ENCODE measurements at places on chromosomes 1 and 21.

DNA sequence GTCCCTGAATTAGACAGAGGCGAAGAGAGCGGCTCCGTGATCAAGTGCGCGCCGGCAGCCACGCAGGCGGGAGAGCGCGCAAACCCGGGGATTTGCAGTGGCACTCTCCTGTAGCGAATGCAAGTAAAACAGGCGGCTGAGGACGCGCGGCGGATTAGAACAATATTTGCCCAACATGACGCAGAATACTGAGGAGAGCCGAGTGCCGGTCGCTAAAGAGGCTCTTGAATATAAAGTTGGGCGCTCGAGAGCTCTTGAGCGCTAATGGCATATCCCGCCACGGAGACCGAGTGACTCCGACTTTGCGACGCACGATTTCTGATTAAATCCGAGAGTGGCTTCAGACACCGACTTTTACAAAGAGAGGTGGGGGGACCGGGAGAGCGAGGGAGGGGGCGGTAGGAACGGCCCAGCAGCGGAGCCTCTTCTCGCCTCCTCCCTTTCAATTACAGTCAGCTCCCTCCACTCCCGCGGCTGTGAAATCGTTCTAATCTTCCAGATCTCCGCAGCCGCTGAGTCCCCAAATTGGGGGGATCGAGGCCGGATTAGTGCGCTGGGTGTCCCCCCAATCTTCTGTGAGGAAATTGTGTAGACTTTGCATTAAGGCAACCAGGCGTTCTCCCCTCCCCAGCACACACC, 2.3 kb downstream of the PAX7 start:
- DNase-seq: no peak

GRCh38 chr1:147622731-147623130, 47.6 kb downstream of the ACP6 start:
- no peak for DNase-seq

DNA sequence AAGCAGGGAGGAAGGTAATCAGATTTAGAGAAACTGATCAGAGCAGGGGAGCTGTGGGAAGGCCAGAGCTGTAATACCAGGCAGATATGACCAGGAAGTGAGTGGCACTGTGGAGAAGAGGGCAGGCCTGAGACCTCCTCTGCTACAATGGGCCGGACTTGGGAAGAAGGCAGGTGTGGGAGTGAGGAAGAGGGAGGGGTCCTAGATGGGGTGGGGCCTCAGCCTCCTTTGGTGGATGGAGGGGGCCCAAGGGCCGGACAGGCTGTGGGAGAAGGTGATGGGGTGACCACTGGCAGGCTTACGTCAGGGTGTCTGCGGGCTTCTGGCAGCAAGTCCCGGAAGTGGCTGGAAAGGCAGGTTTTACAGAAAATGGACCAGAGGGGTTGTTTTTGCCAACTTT, 5.0 kb upstream of the HPCA start:
- no peak for DNase-seq

DNA sequence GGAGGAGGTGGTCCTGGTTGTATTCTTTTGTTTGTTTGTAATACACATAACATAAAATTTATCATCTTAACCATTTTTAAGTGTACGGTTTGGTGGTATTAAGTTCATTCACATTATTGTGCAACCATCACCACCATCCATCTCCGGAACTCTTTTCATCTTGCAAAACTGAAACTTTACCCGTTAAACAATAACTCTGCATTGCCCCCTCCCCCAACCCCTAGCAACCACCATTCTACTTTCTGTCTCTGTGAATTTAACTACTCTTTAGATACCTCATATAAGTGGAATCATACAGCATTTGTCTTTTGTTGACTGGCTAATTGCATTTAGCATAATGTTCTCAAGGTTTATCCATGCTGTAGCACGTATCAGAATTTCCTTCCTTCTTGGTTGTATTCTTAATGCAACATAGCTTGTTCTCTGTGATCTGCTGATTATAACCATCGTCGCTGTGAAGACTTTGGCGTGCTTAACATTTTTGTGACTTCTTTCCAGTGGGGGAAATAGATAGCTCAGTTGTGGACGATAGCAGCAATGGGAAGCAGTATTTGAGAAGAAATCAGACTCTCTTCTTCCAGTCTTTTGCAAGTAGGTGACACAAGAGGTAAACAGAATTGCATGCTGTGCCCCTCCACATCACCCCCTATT, 117.5 kb upstream of the HOOK1 start:
- DNase-seq: no peak

GRCh38 chr1:228887960-228888359, 152.7 kb downstream of the RHOU start:
- no peak for DNase-seq
